ENCODE measurements at places on chromosomes 2 and 18.

GRCh38 chr2:3427272-3427671 lies 47.8 kb downstream of the TRAPPC12 start:
- DNase-seq = no peak

GRCh38 chr2:84749442-84749841 lies 131.4 kb downstream of the TRABD2A start:
- DNase-seq = no peak

DNA sequence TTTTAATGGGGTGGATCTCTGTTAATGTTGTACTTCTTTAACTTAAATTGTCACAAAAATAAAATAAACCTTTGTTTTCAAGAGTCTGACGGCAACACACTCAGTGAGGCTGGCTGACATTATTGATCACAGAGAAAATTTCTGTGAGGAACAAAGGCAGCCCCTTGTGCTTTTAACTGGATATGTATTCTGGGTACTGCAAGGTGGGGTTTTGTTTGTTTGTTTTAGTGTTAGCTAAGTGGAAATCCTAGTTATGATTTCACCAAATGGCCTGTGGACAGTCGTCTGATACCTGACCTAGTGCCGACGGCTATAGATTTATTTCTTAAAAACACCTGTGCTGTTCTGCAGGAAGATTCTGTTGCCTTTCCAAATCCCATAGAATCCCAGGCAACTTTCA lies 1329.5 kb upstream of the ZEB2 start:
- no peak for DNase-seq

DNA sequence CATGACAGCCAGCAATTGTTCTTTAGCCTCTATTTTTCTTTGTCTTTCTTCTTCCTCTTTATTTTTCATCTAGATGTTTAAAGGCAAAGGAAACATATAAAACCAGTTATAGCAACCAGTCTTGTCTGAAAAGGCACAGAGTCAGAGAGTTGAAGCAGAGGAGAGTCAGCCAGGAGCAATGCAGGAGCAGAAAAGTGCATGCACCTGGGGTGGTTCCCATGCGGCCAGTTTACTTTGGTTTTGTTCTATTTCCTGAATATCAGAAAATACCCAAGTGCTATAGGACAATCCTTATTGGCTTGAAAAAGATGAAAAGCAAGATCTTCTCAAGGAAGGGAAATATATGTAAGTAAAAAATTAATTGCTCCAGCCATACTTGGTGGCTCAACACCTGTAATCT lies 44.9 kb downstream of the CFAP210 start:
- no peak for DNase-seq

- no peak for DNase-seq
Measured at GRCh38 chr2:67486041-67486796, 89.1 kb downstream of the ETAA1 start.

DNA sequence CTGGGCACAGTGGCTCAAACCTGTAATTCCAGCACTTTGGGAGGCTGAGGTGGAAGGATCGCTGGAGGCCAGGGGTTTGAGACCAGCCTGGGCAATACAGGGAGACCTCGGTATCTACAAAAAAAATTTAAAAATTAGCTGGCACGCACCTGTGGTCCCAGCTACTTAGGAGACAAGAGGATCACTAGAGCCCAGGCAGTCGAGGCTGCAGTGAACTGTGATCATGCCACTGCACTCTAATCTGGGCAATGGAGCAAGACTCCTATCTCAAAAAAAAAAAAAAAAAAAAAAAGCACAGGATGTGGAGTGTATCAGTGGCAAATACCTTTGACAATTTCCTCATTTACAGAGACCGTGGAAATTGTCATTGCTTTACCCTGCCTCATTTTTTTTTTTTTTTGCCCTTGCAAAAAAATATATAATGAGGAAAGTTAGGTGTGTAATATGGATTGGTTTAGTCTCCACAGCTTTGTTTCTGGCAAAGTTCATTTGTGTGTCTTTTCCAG lies 20.9 kb upstream of the PPP1CB start:
- DNase-seq = no peak

DNA sequence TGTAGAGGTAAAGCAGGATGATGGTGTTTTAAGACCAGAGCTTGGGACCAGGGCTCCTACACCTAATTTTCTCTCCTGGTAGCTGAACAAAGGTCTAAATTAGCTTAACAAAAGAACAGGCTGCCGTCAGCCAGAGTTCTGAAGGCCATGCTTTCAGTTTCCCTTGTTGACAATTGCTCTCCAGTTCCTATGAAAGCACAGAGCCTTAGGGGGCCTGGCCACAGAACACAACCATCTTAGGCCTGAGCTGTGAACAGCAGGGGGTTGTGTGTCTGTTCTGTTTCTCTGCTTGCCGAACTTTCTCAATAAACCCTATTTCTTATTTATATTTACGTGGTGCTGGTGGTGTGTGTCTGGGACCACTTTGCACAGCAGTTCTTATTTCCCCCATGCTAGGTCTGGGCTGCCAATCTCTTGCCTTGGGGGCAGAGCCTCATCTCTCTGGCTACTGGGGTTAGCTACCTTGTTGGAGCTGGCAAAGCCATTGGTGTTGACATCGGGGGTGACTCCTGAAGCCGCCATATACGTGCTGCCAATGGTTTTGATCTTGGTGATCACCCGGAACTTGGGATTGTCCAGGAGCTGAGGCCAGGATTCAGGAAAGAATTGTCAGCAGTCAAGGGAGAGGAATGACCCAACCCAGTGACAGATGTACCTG lies 29.0 kb downstream of the CENPO start:
- no peak for DNase-seq

DNA sequence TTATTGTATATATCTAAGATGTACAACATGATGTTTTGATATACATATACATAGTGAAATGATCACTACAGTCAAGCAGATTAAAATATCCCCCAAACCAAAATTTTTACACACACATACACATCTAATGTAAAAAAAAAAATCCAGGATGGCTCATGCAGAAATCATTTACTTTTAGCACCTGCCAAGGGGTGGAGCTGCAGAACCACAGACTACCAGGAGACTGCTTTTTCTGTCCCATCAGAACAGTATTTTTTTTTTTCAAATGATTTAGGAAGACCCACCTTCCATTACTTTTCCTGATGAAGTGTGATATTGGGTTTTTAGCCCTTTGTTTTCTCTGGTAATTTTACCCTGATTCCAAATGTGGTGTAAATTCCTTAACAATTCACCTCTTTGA lies 61.9 kb downstream of the AQP4 start:
- DNase-seq = no peak

DNA sequence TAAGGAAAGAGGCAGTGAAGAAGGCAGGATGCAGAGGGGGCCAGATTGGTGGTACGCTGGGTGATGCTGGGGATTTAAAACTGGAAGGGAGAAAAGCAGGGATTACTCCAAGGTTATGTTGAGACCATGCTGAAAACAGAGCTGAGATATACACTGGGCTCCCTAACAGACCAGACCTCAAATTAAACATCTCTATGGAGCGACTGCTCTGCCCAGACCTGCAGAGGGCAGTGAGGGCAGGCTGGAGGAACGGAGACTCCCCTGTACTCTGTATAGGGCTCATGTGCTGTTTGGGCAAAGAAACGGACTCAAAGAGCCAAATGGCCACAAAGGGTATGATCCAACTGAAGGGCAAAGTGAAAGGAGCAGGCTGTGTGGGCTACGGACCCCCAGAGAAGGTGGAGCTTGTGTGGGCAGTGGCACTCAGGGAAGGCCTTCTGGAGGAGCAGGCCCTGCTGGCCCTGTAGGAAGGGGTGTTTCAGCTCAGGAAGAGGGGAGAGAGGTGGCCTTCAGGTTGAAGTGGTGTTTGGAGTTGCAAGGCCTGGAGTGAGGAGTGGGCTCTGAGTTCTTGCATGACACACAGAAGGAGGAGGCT lies 4.8 kb upstream of the CELF4 start:
- DNase-seq = no peak

DNA sequence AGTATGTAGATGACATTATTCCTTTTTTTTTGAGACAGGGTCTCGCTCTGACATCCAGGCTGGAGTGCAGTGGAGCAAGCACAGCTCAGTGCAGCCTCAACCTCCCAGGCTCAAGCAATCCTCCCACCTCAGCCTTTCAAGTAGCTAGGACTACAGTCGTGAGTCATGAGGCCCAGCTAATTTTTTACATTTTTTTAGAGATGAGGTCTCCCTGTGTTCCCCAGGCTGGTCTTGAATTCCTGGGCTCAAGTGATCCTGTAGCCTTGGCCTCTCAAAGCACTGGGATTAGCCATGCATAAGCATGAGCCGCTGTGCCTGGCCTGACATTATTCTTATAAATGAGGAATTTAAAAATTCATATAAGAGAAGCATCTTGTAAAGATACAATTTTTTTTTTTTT lies 86.9 kb downstream of the FAM117B start:
- DNase-seq = no peak

DNA sequence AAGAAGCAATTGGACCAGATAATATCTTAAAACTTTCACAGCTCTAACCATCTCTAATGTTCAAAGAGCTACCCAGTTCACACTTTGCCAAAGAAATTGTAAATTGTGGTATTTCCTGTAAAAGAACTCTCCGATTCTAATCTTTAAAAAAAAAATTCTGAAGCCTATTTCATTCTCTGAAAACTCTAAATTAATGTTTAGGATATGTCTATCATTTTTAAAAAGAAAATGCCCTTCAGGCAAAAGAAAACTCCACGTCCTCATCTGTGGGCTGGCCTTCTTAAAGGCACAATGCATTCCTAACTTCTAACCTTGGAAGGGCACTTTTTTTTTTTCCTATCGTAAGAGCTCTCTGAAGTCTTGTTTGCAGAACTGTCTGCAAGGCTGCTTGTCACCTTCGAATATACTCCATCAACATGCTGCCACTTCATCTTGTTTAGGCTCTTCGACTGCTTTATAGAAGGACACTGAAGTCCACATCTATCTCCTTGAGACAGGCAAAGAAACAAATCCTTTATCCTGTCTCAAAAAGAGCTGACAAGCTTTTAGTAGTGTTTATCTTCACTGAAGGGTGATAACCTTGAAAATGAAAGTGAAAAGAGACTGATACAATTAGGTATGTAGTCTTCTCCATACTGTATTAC lies 124.3 kb upstream of the SLC39A10 start:
- DNase-seq = no peak

GRCh38 chr2:188345831-188346458 lies 54.3 kb downstream of the GULP1 start:
- no peak for DNase-seq

All from activated CD8-positive, alpha-beta memory T cell treated with anti-CD3 and anti-CD28 coated beads for 4 hours (primary cell).